ENCODE measurements at places on chromosomes 7 and 10.

DNA sequence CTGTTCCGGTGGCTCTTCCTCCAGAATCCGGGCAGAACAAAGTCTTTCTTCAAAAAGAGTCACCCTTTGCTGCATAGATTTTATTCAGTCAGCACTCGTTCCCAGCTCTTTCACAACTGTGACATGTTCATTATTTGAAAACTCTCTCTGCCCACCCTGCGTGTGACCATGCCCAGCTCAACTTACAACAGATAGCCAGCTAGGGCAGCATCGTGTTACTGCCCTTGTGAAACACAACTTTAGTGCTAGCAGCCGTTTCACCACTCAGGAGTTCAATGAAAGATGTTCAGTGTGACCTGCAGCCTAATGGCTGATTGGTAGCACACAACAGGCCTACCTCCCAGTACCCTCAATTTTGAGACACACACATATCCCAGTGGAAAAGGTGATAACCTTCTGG is 57.9 kb downstream of the ZNF438 start:
- no peak for DNase-seq

DNA sequence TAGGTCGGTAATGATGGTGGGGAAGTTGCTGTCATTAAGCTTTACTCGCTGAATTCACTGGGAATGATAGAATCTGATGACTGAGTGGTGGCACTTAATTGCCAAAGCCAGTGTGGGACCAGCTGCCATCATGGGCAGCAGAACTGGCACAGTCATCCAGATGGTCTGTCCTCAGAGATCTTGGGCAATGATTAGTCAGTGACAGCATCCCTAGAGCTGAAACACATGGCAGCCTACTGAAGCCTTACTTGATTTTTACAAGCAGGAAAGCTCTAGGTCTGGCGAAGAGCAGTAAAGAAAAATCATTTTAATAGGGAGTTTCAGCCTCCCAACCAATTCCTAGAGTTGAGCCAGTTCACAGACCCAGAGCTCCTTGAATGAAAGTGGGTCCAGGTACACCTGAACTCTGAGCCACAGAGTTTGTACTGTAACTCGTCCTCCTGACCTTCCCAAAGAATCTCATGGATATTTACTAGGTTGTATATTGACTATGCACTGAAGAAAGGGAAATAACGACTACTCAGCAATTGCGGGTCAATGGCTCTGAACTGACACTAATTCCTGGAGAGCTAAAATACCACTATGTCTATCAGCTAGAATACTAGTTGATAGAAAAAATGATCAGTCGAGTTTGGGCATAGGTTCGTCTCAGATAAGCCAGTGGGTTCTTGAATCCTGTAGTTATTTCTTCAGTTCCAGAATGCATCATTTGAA is 4.4 kb upstream of the ASB13 start:
- DNase-seq = peak; percentile 16

- DNase-seq = no peak
These were observed 260.4 kb upstream of the LYZL1 start for GRCh38 chr10:29028486-29028885.

DNA sequence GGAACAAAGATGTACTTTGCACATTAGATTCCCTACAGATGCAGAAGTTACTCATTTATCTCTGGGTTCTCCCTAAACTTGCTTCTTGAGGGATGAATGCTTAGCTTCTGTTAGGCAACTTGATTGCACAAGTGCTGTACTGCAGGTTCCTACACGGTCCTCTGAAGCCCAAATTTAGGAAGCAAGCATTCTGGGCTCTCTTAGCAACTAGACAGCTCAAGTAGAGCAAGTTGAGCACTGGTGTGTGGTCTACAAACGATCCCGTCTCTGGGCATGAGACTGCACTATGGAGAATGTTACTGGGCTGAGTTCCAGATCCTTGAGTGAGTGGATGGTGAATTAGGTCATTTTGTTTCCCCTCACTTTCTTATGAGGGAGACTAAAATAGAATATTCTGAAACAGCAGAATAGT is 14.3 kb downstream of the SEMA3D start:
- DNase-seq = no peak

GRCh38 chr7:50456371-50457123 is 6.4 kb upstream of the FIGNL1 start:
- no peak for DNase-seq
